ENCODE measurements at places on chromosomes 12 and 14. TPM values are rescaled to one million over a fixed set of nuclear protein-coding genes. Genes with fewer than 3 reads are reported as not detected.

DNA sequence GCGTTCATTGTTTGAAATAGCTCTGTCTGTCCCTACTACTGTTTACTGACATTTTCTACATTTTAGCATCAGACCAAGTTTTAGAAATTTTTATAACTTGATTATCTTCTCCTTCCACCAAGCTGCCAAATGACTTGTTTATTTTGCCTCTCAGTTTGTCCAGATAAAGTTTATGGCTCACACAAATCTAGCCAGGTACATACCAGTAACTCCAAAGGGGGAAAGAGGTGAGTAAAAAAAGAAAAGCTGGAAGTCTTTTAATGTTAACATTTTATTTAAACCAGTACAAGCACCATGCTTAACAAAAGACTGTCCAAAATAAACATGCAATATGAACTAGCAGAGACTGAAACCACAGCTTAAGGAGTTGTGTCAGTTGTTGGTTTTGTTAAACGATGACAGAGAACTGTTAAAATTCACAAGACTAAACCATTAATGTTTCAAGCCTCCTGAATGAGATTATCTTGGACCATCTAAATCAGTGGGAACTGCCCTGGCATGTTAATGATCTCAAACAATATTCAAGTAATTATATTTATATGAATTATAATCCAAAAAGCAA is 14.5 kb downstream of the GMFB start:
- no peaks in the 10 kb centered on the region for H3K4me1 ChIP-seq
- no peaks in the 10 kb centered on the region for H3K27me3 ChIP-seq
- H3K4me3 ChIP-seq: no peak overlapping the region
- H3K27ac ChIP-seq: no peak overlapping the region
- H3K36me3 ChIP-seq: peaks cover 20% of the 10 kb centered on the region
- DNase-seq: no peak

GRCh38 chr12:12715459-12716150 is 1.6 kb upstream of the CDKN1B start:
- peak overlapping the region; percentile 97 for H3K27ac ChIP-seq
- peak; percentile 5 for DNase-seq
- no peaks in the 10 kb centered on the region for H3K27me3 ChIP-seq
- peaks cover 19% of the 10 kb centered on the region for H3K36me3 ChIP-seq
- no peak overlapping the region for H3K4me3 ChIP-seq

DNA sequence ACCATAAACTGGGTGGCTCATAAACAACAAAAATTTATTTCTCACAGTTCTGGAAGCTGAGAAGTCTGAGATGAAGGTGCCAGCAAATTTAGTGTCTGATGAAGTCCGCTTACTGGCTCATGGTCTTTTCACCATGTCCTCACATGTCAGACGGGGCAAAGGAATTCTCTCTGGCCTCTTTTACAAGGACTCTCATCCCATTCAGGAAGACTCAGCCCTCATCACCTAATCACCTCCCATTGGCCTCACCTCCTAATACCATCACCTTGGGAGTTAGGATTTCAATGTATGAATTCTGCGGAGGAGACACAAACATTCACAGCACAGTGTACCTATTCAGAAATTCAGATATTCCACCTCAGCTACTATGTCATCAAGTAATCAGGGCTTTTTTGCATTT is 357.6 kb downstream of the PAWR start:
- DNase-seq: no peak
- H3K27me3 ChIP-seq: peaks cover 12% of the 10 kb centered on the region
- no peak overlapping the region for H3K4me3 ChIP-seq
- H3K36me3 ChIP-seq: no peaks in the 10 kb centered on the region
- H3K27ac ChIP-seq: no peak overlapping the region

DNA sequence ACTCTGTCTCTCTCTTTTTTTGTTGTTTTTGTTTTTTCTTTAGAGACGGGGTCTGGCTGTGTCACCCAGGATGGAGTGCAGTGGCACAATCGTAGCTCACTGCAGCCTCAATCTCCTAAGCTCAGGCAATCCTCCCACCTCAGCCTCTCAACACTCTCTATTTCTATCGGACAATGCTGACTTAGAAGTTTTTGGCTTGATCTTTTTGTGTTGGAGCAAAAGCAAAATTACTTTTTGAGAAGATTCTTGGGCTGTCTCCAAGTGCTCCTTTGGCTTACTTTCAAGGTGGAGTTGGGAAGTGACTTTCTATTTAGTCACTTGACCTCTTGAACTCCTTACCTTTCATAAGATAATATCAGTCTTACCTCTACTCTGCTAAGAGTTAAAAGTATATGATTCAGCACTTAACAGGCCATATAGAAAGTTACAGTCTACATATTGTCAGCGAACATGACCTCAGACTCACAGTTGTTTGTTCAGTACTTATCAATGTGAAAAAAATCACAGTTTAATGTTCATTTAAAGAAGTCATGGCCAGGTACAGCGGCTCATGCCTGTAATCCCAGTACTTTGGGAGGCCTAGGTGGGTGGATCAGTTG is 15.4 kb upstream of the MIA2 start:
- H3K4me3 ChIP-seq: peak overlapping the region; percentile 32
- no peaks in the 10 kb centered on the region for H3K36me3 ChIP-seq
- peak overlapping the region; percentile 91 for H3K27ac ChIP-seq
- DNase-seq: peak; percentile 98
- H3K27me3 ChIP-seq: no peaks in the 10 kb centered on the region
- peaks cover 41% of the 10 kb centered on the region for H3K4me1 ChIP-seq

- no peak for DNase-seq
- H3K4me3 ChIP-seq: no peak overlapping the region
- no peak overlapping the region for H3K27ac ChIP-seq
- H3K36me3 ChIP-seq: no peaks in the 10 kb centered on the region
Observed at GRCh38 chr12:22759769-22760674, 135.1 kb downstream of the ETNK1 start.

DNA sequence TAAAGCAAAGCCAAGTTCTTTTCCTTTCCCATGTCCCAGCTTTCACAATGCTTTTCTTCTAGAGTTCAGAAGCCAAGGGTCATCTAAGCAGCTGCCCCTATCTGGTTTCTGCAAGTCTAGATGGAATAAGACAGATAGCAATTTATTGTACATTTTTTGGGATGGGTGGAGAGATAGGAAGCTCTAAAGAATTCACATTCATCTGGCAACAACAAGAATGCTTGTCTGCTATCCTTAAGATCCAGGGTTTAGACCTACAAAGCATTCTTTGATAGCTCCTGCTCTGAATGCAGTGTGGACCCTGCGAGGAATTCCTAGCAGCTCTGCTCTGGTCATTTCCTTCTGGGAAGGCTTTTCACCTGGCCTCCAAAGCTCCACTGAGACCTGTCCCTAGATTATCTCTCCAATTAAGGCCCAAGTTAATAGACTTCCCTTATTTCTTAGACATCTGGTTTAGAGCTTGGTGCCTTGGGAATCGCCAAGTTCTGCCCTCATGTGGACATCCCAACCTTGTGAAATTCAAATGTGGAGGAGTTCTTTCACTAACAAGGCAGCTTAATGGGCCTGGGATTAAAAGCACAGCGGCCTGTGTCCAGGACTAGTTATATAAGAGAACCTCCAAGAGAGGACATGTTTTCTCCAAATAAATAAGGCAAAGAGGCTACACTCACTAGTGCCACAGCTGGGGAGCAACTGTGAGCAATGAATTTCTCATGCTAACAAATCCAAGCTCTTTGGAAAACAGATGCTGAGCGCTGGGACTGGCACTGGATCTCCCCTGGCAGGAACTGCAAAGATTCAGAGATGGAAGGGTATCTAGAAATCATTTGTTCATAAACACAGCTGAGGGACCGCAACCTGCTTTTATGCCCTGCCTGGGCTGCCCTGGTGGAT is 384.5 kb upstream of the DDHD1 start:
- H3K36me3 ChIP-seq: no peaks in the 10 kb centered on the region
- no peak for DNase-seq
- no peak overlapping the region for H3K4me3 ChIP-seq
- no peak overlapping the region for H3K27ac ChIP-seq
- no peaks in the 10 kb centered on the region for H3K27me3 ChIP-seq
- peaks cover 30% of the 10 kb centered on the region for H3K4me1 ChIP-seq

GRCh38 chr12:70719672-70720420 is 82.6 kb upstream of the PTPRB start:
- H3K27me3 ChIP-seq: no peaks in the 10 kb centered on the region
- no peak overlapping the region for H3K27ac ChIP-seq
- H3K4me1 ChIP-seq: no peaks in the 10 kb centered on the region

DNA sequence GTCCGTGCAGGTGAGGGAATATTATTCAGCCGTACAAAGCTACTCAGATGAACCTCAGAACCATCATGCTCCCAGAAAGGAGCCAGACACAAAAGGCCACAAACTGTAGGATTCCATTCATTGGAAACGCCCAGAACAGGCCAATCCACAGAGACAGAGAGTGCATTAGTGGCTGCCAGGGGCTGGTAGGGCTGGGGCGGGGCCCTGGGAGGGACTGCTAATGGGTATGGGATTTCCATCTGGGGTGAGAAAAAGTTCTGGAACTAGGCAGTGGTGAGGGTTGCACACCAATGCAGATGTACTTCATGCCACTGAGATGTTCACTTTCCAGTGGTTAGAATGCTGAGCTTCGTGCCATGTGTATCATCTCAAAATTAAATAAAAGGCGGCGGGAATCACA is 101.1 kb downstream of the RFLNA start:
- DNase-seq: peak; percentile 9
- no peaks in the 10 kb centered on the region for H3K27me3 ChIP-seq
- H3K36me3 ChIP-seq: peaks cover 10% of the 10 kb centered on the region
- H3K27ac ChIP-seq: peak overlapping the region; percentile 67

DNA sequence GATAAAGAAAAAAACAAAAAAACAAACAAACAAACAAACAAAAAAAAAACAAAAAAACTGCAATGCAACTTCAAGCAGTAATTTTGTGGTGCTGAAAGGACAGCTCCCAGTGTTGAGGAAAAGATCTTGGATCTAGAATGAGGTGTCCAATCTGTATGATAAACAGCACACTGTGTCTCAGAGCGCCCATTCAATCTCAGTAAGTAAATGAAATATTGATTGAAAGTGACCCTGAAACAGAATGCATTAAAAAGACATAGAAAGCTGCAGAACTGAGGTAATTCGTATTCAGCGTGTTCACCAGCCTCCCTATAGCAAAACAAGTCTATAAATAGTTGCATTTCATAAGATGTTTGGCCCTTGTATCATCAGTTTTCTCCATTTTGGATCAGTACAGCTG is 153.0 kb downstream of the NOVA1 start:
- H3K27me3 ChIP-seq: no peaks in the 10 kb centered on the region
- H3K4me3 ChIP-seq: no peak overlapping the region
- H3K36me3 ChIP-seq: no peaks in the 10 kb centered on the region
- H3K27ac ChIP-seq: no peak overlapping the region
- DNase-seq: peak; percentile 52

DNA sequence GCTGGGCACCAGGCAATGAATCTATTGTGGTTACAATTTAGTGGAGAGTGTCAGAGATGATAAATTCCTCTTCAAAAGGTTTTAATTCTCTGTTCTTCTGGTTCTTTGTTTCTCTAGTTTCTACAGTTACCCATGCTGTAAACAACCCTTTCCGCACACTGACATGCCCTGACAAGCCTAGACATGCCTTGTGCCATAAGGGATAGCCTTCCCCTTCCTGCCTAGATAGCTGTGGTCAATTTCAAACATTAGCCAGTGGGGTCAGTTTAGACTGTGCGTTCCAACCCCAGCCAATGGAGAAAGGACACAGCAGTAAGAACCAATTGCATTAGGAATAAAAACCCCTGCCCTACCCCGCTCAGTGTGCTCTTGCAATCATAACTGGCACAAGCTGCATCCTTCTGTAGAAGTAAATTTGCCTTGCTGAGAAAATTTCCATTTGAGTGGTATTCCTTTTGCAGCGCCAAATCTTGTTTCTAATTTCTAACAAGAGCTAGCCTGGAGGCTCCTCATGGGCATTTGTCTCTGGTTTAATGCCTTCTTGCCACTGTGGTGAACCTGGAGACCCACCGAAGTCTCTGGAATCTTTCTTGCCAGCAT is 6.4 kb downstream of the EDDM3A start:
- H3K36me3 ChIP-seq: no peaks in the 10 kb centered on the region
- no peak overlapping the region for H3K27ac ChIP-seq
- H3K4me3 ChIP-seq: no peak overlapping the region
- peaks cover 22% of the 10 kb centered on the region for H3K27me3 ChIP-seq
- DNase-seq: no peak
- H3K4me1 ChIP-seq: no peaks in the 10 kb centered on the region

DNA sequence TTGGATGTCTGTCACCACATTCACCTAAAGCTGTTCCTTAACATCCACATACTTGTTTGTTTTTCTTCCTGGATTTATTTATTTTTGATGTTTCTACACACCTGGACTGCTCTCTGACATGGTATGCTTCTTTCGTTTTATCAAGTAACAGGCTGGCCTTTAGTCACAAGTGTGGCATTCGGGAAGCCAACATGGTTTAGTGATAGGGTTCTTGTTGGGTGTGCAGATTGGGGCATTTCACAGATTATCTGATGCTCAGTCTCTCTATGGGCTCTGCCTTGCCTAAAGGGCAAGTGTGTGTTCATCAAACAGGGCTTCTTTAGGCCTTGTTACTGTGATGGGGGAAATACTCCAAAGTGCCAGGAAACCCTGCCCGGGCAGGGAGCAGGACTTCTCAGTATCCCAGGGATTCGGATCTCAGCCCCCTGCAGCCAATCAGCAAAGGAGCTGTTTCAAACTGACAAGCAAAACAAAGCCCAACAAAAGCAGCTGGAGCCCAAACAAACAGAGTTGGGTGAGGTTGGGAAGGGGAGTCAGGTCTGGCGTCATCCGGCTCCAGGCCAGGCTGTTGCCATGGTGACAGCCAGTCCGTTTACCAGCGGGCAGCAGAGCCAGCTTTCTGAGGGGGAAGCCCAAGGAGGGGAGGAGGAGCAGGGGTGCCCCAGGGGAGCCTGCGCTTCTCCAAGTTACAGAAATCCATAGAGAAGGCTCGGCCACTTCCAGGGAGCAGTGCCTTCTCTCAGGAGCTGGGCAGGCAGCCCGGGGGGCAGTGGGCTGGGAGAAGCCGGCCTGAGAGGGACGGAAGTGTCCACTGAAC is 31.9 kb downstream of the FOS start:
- H3K36me3 ChIP-seq: no peaks in the 10 kb centered on the region
- DNase-seq: peak; percentile 19
- H3K4me1 ChIP-seq: peaks cover 11% of the 10 kb centered on the region
- no peaks in the 10 kb centered on the region for H3K27me3 ChIP-seq
- no peak overlapping the region for H3K4me3 ChIP-seq
- H3K27ac ChIP-seq: no peak overlapping the region

CKAP4 gene
- total RNA-seq: 99.1 TPM

BCL11B gene
- total RNA-seq: 0.73 TPM
